SK-N-MC (cell line): ENCODE measurements at places on chromosomes 6 and 20.

- DNase-seq: no peak
Measured at GRCh38 chr6:20911712-20912111, 377.5 kb downstream of the CDKAL1 start.

DNA sequence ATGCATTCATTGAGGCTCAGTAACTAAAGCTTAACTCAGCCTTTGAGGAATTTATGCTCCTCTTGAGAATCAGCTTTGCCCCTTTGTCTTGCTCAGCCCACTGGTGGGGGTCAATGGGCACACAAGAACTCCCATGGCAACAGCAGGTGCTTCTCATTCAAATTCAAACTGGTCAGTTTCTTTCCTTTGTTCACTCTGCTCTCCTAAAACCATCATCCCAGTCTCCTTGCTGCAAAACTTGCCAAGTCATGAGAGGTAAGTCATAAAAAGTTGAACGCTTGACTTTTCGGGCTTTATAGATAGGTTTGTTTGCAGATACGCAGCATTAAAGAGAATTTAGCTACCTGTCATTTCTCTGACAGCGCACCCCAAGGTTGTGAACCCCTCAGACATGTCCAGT is 146.8 kb downstream of the TFAP2A start:
- DNase-seq: no peak

GRCh38 chr6:48985025-48985424 is 478.0 kb downstream of the MMUT start:
- DNase-seq: no peak

GRCh38 chr6:137699031-137699683 is 167.9 kb upstream of the TNFAIP3 start:
- DNase-seq: no peak

DNA sequence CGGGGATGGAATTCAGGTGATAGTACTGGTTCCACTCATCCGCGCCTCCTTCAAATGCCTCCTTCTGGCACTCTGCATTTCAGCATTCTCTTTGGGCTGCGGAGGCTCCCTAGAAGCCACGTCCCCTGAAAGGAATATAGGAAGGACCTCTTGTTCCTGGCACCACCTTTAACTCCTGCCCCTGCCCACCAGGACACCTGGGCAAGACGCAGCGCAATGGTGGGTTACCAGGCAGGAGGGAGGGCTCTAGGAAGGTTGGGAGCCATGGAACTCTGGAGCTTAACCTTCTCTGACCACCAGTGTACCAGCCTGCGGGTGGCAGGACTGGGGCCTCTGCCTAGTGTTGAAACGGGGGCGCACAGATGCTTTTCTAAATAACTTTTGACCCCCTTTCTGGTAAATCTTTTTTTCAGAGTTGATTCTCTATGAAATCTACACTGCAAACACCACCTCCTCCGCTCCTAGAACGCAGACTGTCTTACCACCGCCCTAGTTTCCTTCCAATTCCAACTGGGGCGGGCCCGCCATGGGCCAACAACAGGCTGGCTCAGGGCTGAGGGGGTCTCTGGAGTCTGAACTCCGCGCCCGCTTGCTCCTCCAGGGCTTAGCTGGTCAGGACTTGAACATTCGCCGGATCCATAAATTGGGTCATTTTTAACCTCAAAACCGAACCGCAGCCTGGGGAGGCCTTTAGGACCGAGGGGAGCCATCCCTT is 871 bp upstream of the SYNDIG1 start:
- no peak for DNase-seq

DNA sequence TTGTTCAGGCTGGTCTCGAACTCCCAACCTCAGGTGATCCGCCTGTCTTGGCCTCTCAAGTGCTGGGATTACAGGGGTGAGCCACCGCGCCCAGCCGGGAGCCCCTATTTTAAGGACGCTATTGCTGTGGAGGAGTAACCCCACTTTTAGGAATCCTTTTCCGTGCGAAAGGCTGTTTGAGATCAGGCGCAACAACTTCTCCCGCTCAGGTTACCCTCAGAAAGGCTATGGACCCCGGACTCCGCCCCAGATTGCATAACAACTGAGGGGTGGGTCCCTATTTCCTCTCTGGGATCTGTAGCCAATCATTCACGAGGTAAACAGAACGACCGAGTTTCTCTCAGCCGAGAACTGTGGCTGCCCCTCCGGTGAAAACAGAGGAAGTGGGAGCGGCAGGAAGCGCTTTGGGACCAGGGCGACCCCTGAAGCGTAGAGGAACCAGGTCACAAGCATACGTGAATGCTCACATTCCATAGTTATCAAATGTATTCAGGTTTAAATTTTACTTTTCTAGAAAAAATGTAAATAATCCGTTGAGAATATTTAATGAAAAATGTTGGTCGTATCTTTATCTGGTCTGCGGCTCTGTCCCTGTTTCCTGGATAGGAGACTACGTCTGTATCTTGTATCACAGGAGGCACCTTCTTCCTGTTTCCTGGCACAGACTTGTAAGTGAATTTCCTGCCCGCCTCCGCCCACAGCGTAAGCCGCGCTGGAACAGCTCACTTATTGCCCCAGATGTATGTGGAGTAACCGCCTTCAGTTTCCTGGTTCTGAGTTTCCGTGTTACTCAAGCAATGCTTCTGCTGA is 26.8 kb downstream of the HLA-E start:
- peak; percentile 95 for DNase-seq

DNA sequence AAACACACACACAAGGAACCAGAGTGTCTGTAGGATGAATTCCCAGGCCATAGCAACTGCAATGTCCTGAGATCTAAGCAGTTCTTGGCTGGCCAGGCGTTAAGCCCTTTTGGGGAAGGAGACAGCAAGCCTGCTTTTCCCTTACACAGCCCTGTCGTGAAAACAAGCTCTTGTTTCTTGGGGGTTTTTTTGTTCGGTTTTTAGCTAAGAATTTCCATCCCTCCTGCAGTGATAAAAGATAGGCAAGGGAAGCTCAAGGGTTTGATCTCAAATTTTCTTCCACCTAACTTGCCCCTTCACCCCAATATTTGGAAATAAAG is 1.5 kb downstream of the TNFRSF21 start:
- DNase-seq: no peak

DNA sequence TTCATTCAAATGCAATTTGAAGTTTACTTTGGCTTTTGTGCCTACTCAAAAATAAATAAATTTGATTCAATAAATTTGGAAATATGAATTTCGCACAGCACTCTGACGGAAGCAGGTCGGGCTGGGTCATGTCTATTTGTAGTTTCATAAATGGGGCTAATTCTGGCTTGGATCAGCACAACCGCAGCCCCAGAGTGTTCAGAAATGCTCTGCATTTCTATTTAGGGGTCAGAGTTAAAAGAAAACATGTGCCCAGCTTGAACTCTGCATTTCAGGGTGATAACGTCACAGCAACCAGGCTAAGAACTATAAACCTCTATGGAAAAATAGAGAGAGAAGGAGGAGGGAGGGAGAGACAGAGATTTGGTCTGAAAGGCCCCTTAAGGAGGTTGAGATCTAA is 480.9 kb upstream of the NOX3 start:
- no peak for DNase-seq

- DNase-seq: no peak
Measured at GRCh38 chr20:3846740-3847428, at the start of gene MAVS. Gene MAVS, plus strand, starts transcription at chr20:3846834. Its CDS starts 7,791 bp downstream, at chr20:3854625.

- DNase-seq: no peak
Measured at GRCh38 chr6:3751077-3751729, at the start of gene PXDC1. Gene PXDC1, minus strand, starts transcription at chr6:3751713. Its CDS starts 182 bp downstream, at chr6:3751531.

DNA sequence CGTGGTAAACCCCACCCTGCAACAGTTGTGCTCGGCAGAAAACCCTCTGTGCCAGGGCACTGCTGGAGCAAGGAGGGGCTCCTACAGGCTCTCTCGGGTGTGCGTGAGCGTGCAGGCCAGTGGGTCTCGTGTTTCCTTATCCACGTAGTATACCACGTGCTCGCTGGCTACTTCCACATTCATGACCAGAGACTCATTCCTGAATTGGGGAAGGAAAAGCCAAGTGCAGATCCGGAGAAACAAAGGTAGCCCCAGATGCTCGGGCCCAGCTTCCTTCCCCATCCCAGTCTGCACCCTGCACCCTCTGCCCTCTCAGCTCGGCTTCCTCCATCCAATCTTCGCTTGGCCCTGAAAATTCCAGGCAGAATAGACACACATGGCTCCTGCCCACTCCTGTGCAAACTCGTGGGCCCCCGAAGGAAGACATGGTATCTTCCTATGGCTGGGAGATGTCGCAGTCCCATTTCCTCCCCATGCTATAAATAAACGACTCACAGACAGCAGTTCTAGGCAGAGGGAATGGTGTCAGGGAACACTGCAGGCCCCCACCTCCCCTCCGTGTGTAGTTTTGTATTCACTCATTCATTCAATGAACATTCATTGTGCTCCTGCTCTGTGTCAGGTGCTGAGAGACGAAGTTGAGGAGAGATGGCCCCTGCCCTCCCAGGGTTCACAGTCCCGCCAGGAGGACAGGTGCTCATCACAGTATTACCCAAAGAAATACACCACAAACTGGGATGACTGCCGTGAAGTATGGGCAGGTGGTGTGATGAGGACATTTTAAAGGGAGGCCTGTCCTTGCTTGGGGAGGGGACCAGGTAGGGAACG is 29.6 kb downstream of the NPEPL1 start:
- no peak for DNase-seq

- no peak for DNase-seq
Measured at GRCh38 chr6:119879731-119880130, 530.2 kb upstream of the MAN1A1 start.

DNA sequence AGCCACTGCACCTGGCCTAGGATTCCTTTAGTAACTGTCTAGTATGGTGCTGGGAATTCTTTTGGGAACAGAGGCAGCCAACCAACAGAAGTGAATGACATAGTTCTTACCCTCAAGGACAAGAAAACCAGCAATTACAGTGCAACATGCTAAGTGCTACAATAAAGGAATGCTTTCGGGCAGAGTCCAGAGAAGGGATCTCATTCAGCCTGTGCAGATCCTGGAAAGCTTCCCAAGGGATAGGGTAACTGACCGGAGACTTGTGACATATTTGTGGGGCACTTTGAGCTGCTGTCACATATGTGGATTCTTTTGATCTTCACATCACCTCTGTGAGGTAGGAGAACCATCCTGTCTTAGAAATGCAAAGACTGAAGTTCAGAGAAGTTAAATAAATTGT is 46.8 kb downstream of the C6orf15 start:
- DNase-seq: no peak

DNA sequence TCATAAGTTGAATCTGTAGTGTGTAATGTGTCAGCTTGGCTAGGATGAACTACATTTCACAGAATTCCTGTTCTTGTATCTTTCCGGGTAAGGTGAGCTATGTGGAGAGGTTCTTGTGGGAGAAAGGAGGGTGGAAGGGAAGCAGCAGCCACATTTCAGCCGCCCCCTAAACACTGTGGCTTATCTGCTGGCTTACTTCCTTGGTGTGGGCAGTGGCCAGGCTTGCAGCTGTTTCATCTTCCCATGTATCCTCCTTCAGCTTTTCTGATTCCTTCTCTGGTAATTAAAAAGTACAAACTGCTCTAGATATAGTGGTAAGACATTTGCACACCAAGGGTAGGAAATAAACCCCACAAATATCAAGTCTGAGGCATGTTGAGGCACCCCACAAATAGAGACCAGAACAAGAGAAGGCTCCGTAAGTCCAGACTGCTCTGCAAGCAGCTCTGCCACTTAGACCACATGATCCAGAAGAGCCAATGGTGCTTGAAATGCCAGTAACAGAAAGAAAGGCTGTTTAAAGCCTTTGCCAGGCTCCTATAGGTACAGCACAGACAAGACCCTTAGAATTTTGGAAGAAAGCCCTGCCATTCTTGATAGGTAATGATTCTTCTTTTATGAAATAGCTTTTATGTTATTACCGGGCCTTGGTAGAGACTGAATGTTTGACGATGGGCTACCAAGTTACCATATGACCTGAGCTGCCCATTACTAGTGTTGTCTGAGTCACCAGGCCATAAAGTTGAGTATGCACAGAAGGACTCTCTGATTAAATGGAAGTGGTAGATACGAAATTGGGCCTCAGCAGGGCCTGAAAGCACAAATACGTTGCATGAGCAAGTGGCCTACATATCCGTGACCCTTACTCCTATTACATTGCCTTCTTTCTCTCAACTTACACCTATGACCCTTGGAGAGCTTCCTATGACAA is 215.0 kb upstream of the SGK1 start:
- no peak for DNase-seq

DNA sequence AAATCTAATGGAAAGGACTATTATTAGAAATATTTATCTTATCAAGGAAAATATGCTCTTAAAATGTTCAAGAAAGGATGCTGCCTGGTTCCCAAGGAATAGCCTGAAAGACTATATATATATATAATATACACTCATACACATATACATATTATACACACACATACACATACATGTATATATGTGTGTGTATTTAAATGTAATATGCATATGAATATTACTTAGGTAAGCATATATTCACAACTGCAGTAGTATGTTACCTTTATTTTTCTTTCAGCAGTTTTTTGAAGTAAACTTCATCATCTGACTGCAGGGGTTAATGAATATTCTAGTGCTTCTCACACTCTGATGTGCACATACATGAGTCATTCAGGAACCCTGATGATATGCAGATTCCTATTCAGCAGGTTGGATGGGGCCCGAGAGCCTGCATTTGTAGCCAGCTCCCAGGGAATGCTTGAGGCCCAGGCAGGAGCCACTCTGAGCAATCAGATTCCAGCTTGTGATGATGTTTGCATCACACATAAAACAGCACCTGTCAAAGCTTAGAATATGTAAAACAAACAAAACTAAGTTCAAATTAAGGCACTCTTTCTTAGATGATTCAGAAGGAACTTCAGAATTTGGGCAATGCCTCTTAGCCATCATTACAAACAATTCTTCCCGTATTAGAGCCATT is 16.1 kb downstream of the MYLK4 start:
- DNase-seq: no peak

DNA sequence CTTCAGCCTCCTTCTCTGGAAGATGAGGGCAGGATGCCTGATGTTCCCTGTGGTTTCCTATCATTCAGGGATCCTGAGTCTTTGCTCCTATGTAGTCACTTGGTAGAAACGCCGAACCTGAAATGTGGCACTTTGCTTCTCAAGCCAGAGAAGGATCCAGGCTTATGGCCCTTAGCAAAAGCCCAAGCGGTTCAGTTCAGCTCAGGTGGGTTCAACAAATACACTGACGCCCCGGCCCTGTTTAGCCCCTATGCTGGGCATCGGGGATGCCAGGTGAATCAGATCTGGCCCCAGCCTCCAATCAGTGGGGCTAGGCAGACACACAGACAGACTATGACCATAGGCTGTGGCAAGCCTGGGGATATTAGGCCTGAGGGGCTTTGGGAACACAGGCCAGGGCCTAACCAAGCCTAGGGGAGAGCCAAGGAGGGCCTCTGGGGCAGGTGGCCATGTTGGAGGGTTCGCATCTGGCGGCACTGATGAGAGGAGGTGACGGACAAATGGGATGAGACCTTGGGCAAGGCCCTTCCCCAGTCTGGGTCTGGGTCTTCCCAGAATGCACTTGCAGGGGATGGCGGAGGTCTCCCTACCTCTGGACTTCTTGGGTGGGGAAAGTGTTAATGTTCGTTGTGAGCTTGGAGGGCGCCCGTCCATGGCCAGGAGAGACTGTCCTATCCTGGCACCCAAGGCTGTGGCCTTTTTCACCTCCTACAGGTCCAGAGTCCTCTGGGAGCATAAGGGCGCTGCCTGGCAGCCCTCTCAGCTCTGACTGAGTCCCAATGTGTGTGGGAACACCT is 17.6 kb upstream of the SRC start:
- DNase-seq: no peak
